ENCODE measurements at places on chromosomes 16 and 17. TPM values are rescaled to one million over a fixed set of nuclear protein-coding genes. Genes with fewer than 3 reads are reported as not detected.

Gene OR1A1
- not detected for polyA plus RNA-seq

Gene GNG13
- not detected for polyA plus RNA-seq

Gene MSLN
- polyA plus RNA-seq = 0.11 TPM

Gene MAP3K14
- polyA plus RNA-seq = 4.9 TPM

Gene FBXW10B
- 0.97 TPM for polyA plus RNA-seq

Gene GFAP
- polyA plus RNA-seq = 0.46 TPM

Gene TMEM238L
- not detected for polyA plus RNA-seq

Gene C16orf54
- not detected for polyA plus RNA-seq

Gene SMIM5
- polyA plus RNA-seq = not detected

Gene RIPOR1
- 9.9 TPM for polyA plus RNA-seq

Gene ARHGAP23
- 19.3 TPM for polyA plus RNA-seq

Gene PIGS
- polyA plus RNA-seq = 51.8 TPM

Gene ABCA3
- 0.06 TPM for polyA plus RNA-seq

Gene CD300A
- not detected for polyA plus RNA-seq

Gene TEKT1
- not detected for polyA plus RNA-seq

Gene KRT27
- not detected for polyA plus RNA-seq

Gene TMEM106A
- 4.5 TPM for polyA plus RNA-seq

Gene HP
- not detected for polyA plus RNA-seq

Gene UBALD2
- polyA plus RNA-seq = 16.3 TPM

Gene ZSCAN10
- not detected for polyA plus RNA-seq

Gene CNTD1
- polyA plus RNA-seq = 0.09 TPM

Gene TSNAXIP1
- polyA plus RNA-seq = 1.1 TPM

Gene CD300LB
- not detected for polyA plus RNA-seq

Gene ABCA9
- 0.12 TPM for polyA plus RNA-seq
